ENCODE measurements at places on chromosomes 6 and 20.

GRCh38 chr6:80618953-80619352 is 512.5 kb downstream of the BCKDHB start:
- no peaks in the 10 kb centered on the region for H3K36me3 ChIP-seq
- H3K4me3 ChIP-seq = no peak overlapping the region
- H3K4me1 ChIP-seq = no peaks in the 10 kb centered on the region

- H3K4me3 ChIP-seq = no peak overlapping the region
- no peaks in the 10 kb centered on the region for H3K36me3 ChIP-seq
- peaks cover 47% of the 10 kb centered on the region for H3K27me3 ChIP-seq
- H3K4me1 ChIP-seq = no peaks in the 10 kb centered on the region
- no peak for DNase-seq
Measured at GRCh38 chr20:61766921-61767610, 298.6 kb downstream of the TAF4 start.

GRCh38 chr6:156507656-156508055 is 269.5 kb upstream of the ARID1B start:
- H3K36me3 ChIP-seq = no peaks in the 10 kb centered on the region
- peaks cover 65% of the 10 kb centered on the region for H3K27me3 ChIP-seq
- DNase-seq = no peak
- peaks cover 4% of the 10 kb centered on the region for H3K4me1 ChIP-seq

- H3K4me1 ChIP-seq = peaks cover 31% of the 10 kb centered on the region
- DNase-seq = no peak
- H3K4me3 ChIP-seq = no peak overlapping the region
- no peak overlapping the region for H3K27ac ChIP-seq
Measured at GRCh38 chr6:27862396-27863066, 49.7 kb downstream of the OR2B2 start.

GRCh38 chr20:38472513-38473366 is at the start of gene RALGAPB:
RALGAPB (plus strand) TSS chr20:38472843; CDS start chr20:38488433, 15,590 bp downstream.
- no peaks in the 10 kb centered on the region for H3K27me3 ChIP-seq
- peak within 1 kb of the TSS; percentile 94 for H3K27ac ChIP-seq
- peak; percentile 95 for DNase-seq
- H3K36me3 ChIP-seq = peaks cover 23% of the 10 kb centered on the region
- peak within 1 kb of the TSS; percentile 85 for H3K4me3 ChIP-seq

DNA sequence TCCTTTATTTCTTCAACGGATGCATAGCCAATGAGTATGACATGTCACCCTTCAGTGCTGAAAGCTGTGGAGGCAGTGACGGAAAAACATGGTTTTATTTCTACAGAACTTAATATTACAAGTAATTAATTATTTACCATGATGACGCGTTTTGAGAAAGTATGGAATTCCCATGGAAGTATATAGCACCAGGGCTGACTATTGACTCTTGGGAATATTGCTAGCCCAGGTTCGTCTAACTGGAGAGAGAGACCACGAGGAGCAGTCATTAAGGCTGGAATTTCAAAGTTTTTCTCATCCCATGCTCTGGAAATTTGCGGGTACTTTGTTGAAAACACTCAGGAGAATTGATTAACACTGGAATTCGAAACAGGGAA is 155.2 kb upstream of the PRSS16 start:
- no peak overlapping the region for H3K27ac ChIP-seq
- H3K36me3 ChIP-seq = peaks cover 11% of the 10 kb centered on the region
- H3K4me1 ChIP-seq = peaks cover 15% of the 10 kb centered on the region
- no peak for DNase-seq
- no peak overlapping the region for H3K4me3 ChIP-seq

DNA sequence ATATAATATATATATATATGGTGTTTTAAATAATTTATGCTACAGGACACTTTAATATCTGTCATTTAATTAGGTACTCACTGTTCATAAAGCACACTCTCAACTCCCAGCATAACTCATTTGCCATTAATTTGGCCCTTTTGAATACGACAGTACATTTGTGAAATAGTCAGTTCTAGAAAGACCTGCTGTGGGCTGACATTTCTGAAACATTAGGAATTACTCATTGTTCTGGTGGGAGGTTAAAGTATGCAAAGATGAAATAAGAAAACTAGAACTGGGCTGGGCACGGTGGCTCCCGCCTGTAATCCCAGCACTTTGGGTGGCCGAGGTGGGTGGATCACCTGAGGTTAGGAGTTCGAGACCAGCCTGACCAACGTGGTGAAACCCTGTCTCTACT is 497.5 kb downstream of the UTRN start:
- H3K4me1 ChIP-seq = peaks cover 26% of the 10 kb centered on the region
- H3K27ac ChIP-seq = no peak overlapping the region
- peaks cover 31% of the 10 kb centered on the region for H3K36me3 ChIP-seq
- no peaks in the 10 kb centered on the region for H3K27me3 ChIP-seq
- no peak for DNase-seq

DNA sequence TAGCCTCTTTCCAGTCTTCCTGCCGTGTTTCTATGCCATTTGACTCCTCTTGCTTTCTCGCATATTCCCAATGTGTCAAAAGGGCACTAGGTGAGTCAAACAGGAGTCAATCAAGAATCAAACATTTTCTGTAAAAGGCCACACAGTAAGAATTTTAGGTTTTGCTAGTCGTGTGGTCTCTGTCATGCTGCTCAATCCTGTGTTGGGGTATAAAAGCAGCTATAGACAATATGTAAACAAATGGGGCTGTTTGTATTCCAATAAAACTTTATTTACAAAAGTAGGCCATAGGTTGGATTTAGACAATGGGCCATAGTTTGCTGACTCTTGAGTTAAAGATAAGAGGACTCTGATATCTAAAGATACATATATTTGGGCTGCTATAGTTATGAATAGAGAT is 235.4 kb upstream of the BTBD3 start:
- H3K36me3 ChIP-seq = no peaks in the 10 kb centered on the region
- no peak for DNase-seq
- H3K27ac ChIP-seq = no peak overlapping the region
- no peak overlapping the region for H3K4me3 ChIP-seq

DNA sequence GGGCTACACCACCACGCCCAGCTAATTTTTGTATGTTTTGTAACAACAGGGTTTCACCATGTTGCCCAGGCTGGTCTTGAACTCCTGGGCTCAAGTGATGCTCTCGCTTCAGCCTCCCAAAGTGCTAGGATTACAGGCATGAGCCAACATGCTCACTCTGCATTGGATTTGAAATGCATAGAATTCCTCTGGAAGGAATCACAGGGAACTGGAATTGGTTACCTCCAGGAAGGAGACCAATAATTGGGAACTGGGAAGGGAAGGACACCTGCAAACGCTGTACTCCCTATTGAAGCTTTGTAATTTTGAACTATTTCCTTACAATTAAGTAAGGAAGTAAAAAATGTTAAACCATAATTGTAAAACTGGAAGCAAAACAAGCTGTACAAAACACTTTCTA is 12.3 kb upstream of the TP53INP2 start:
- DNase-seq = no peak
- peaks cover 6% of the 10 kb centered on the region for H3K27me3 ChIP-seq
- H3K36me3 ChIP-seq = peaks cover 3% of the 10 kb centered on the region
- H3K4me1 ChIP-seq = no peaks in the 10 kb centered on the region
- no peak overlapping the region for H3K4me3 ChIP-seq

DNA sequence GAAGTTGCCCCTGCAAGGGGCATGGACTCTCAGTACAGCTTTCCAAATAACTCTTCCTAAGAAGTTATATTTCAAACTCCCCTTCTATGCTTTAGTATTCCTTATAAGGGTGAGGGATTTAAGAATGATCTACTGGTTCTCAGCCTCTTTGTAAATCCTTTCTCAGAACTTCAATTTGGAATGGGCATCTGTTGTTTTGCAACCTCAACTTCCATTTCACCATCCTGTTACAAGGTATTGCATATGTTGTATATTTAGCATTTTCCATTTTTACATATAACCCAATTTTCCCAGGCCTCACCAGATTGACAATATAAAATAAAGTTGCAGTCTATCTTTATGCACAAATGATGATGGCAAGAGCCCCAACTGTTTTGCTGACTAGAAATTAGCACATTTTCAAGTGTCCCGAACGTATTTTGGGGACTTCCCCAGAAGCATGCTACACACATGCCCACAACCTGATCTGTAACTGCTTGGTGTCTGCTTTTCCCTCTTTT is 154.9 kb upstream of the CARMIL1 start:
- no peaks in the 10 kb centered on the region for H3K27me3 ChIP-seq
- no peak overlapping the region for H3K4me3 ChIP-seq
- H3K4me1 ChIP-seq = peaks cover 40% of the 10 kb centered on the region
- DNase-seq = no peak

- no peak overlapping the region for H3K4me3 ChIP-seq
- no peaks in the 10 kb centered on the region for H3K4me1 ChIP-seq
- H3K27me3 ChIP-seq = peaks cover 45% of the 10 kb centered on the region
- no peaks in the 10 kb centered on the region for H3K36me3 ChIP-seq
- DNase-seq = no peak
Measured at GRCh38 chr6:11758878-11759277, 19.7 kb downstream of the ADTRP start.

DNA sequence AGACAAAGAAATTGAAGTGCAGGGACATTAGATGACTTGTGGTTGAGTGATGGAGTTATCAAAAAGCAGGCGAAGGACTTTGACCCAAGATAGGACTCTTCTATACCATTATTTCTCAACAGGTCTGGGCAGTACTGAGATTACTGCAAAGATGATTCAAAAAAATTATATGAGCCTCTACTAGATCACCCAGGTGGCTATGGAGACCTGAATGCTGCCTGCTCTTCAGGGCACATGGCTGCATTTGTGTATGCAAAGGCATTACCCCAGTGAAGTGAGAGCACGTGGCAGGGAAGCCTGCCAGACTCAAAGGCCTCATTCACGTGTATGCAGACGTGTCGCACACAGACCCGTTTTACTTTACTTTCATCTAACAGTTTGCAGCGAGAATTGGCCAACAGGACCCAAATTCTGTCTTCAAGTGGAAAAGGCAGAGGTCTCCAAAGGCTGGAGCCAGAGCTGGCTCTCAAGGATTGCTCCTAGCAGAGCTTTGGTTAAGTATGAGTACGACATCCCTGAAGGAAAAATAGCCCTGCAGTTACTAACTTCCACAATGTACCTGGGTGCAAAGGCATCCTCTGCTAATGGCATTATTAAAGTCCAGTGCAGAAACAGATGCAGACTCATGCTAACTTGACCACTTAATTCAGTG is 113.8 kb upstream of the ARMC2 start:
- peaks cover 6% of the 10 kb centered on the region for H3K36me3 ChIP-seq
- H3K27ac ChIP-seq = no peak overlapping the region
- H3K4me3 ChIP-seq = no peak overlapping the region
- DNase-seq = no peak
- H3K4me1 ChIP-seq = no peaks in the 10 kb centered on the region
- peaks cover 15% of the 10 kb centered on the region for H3K27me3 ChIP-seq

DNA sequence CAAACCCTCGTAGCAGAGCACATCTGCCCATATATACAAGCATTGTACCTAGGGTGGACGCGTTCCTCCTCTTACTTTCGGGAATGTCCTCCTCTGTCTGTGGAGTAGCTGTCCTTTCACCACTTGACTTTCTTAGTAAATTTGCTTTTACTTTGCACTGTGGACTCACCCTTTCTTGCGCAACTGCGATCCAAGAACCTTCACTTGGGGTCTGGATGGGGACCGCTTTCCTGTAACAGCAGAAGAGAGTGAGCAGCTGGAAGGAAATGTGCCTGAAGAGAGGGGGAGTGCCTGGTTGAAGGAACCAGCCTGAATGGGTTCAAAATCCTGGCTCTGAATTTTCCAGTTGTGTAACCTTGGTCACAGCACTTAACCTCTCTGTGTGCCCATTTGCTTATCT is 40.1 kb upstream of the PMEPA1 start:
- H3K27me3 ChIP-seq = peaks cover 66% of the 10 kb centered on the region
- no peak for DNase-seq
- H3K36me3 ChIP-seq = peaks cover 3% of the 10 kb centered on the region
- H3K27ac ChIP-seq = no peak overlapping the region
- H3K4me3 ChIP-seq = no peak overlapping the region

- H3K27ac ChIP-seq = no peak overlapping the region
- H3K36me3 ChIP-seq = peaks cover 2% of the 10 kb centered on the region
- H3K4me3 ChIP-seq = no peak overlapping the region
- no peaks in the 10 kb centered on the region for H3K27me3 ChIP-seq
Measured at GRCh38 chr6:149217466-149217888, 100.0 kb upstream of the TAB2 start.

- no peaks in the 10 kb centered on the region for H3K27me3 ChIP-seq
- no peak overlapping the region for H3K4me3 ChIP-seq
- no peak overlapping the region for H3K27ac ChIP-seq
- DNase-seq = no peak
Measured at GRCh38 chr6:119501798-119502483, 152.4 kb upstream of the MAN1A1 start.

DNA sequence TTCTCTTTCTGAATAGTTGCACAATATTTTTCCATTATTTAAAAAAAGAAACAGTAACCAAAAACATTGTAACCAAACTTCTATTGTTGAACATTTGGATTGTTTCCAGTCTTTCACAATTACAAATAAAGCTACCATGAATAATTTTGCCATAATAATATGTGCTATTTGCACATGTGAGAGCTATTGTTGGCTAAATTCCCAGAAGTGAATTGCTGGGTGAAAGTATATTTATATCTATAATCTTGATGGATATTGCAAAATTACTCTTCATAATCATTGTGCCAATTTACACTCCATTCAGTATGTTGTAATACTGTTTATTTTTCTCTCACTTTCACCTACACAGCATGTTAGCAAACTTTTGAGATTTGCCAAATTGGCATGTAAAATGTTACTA is 36.6 kb upstream of the SLC22A16 start:
- no peak overlapping the region for H3K27ac ChIP-seq
- no peaks in the 10 kb centered on the region for H3K4me1 ChIP-seq
